Vagina (tissue), 2 donors: ENCODE measurements at places on chromosomes 7 and 10. TPM values are rescaled to one million over a fixed set of nuclear protein-coding genes. Genes with fewer than 3 reads are reported as not detected.

- no peak for DNase-seq
- H3K27ac ChIP-seq = no peak overlapping the region
- no peak overlapping the region for H3K4me3 ChIP-seq
- H3K27me3 ChIP-seq = no peaks in the 10 kb centered on the region
Observed at GRCh38 chr10:33493978-33494377, 159.5 kb upstream of the NRP1 start.

DNA sequence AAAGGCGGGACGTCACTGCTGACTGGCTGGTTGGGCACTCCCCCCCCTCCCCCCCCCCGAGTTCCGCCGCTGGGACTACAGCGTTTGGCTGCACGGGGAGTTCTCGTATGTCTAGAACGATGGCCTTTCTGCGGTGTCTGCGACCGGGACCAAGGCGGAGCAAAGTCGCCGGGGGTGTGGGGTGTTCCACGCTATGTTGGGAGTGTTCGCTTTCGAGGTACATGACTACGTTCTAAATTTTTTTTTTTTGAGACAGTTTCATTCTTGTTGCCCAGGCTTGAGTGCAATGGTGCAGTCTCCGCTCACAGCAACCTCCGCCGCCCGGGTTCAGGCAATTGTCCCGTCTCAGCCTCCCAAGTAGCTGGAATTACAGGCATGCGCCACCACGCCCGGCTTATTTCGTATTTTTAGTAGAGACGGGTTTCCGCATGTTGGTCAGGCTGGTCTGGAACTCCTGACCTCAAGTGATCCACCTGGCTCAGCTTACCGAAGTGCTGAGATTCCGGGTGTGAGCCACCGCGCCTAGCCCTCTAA, 573 bp upstream of the IDI1 start:
- H3K27me3 ChIP-seq = no peaks in the 10 kb centered on the region
- peaks cover 6% of the 10 kb centered on the region for H3K36me3 ChIP-seq
- H3K27ac ChIP-seq = peak overlapping the region; percentile 100
- peaks cover 51% of the 10 kb centered on the region for H3K4me1 ChIP-seq
- peak overlapping the region; percentile 74 for H3K4me3 ChIP-seq

DNA sequence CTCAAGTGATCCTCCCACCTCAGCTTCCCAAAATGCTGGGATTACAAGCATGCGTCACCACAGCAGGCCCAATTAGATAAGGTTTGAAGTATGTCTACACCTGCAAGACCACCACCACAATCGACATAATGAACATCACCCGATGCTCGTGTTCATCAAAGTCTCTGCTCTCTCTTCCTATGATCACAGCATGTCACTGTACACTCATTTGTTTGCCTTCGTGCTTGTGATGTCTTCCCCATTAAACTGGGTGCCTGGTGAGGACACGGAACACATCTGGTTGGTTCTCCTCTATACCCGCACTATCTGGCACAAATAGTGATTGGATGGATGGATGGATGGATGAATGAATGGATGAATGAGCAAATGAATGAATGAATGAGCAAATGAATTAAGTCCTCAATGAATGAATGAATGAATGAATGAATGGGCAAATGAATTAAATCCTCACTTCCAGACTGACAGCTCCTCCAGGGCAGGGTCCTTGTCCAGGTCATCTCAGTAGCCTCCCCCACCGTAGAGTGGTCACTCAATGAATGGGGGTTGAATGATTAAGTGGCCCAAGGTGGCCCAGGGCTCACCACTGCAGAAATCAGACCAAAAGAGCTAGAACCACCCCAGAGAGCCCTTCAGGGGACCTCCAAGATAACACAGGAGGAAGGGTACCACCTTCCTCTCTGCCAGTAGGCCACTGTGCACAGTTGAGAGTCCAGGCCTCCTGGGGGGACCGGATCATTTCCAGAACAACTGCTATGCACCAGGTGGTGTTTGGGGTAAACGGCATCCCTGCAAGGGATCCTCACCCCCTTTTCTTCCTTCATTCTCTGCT, 101.9 kb upstream of the TNRC18 start:
- DNase-seq = no peak
- H3K27ac ChIP-seq = peak overlapping the region; percentile 100
- peaks cover 31% of the 10 kb centered on the region for H3K4me1 ChIP-seq
- no peaks in the 10 kb centered on the region for H3K36me3 ChIP-seq

DNA sequence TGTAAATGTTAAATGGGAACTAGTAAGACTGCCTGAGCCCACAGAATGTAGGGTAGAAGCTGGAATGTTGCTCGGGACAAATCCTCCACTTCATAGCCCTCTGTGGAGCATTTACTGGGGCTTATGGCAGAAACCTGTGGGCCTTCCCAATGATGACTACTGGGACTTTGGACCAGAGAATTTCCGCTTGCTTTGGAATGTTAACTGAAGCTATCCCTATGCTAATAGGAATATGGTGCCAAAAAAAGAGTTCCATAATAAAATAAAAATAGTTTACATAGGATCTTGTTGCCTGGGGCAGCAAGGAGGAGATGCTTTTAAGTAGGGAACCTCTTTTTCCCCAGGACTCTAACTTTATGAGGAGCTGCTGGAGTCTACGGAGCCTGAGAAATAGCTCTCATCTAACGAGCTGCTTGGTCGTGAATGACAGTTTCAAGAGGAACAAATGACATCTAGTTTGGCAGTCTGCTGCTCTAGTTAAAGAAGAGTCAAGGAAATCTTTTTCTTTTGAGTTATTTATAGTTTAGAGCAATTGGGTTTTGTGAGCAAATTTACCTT, 5.7 kb upstream of the DYNC2I1 start:
- no peak overlapping the region for H3K4me3 ChIP-seq
- H3K36me3 ChIP-seq = no peaks in the 10 kb centered on the region
- no peaks in the 10 kb centered on the region for H3K27me3 ChIP-seq
- DNase-seq = no peak
- peak overlapping the region; percentile 7 for H3K27ac ChIP-seq

DNA sequence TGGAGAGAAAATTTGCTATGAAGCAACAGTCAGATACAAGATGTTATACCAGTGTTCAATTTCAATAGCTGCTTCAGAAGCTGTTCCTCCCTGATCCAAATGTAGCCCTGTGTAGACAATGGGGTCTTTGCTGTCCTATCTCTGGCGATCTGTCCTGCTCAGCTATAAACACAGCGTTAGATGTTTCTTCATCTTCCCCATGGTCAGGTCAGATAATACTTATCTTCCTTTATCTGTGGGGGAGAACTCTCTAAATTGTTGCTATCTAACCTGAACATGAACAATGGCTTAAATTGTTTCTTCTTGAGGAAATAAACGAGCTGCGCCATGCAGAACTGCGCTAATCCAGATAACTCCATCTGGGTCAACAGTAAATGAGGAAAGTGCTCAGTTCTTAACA, 15.6 kb upstream of the KIAA1217 start:
- no peaks in the 10 kb centered on the region for H3K4me1 ChIP-seq
- no peak overlapping the region for H3K4me3 ChIP-seq

DNA sequence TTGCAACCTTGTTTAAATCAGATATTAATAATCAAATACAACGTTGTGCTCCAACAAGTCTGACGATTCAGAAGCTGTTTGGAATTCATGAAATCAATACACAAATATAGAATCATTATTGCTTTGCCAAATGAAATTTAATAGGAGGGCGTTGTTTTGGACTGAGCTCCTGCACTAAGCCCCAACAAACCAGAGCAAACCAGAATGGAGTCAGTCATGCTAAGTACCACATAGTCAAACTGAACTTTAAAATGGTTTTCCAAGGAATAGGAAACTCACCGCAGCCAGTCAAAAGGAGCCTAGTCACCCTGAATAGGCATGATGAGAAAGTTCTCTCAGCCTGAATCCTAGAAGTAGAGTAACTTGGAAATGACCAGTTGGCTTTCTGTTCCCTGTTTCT, 53.7 kb downstream of the HACD1 start:
- H3K4me1 ChIP-seq = no peaks in the 10 kb centered on the region
- no peak overlapping the region for H3K4me3 ChIP-seq
- no peak overlapping the region for H3K27ac ChIP-seq
- no peak for DNase-seq

GRCh38 chr10:124250506-124250905, 157.1 kb upstream of the CHST15 start:
- no peak overlapping the region for H3K27ac ChIP-seq
- H3K4me3 ChIP-seq = no peak overlapping the region
- peaks cover 6% of the 10 kb centered on the region for H3K4me1 ChIP-seq
- no peaks in the 10 kb centered on the region for H3K27me3 ChIP-seq

The LRMDA gene
- 22.6 TPM for total RNA-seq

The FAM24B gene
- total RNA-seq = not detected

The OR2A42 gene
- not detected for total RNA-seq

The NPFFR1 gene
- not detected for total RNA-seq

The ZNRF2 gene
- 21.9 TPM for total RNA-seq
